ENCODE measurements at places on chromosomes 4 and X.

DNA sequence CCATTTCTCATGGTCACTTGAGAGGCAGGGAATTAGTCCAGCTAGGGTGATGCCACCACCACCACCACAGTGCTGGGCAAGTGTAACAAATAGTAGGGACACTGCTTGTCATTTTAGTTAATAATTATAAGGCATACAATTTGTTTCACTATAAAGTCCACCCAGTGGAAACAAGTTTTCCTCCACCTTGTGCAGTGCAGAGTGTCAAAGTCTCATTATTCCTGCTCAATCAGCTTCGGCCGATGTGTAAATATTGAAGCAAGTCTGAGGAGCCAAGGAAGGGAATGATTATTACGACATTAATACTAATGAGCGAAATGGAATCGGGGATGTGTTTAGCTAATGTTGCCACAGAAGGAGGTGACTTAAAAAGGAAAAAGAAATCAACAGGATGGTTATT lies 340.4 kb downstream of the NKX6-1 start:
- DNase-seq = no peak

GRCh38 chrX:110318664-110318968 lies 731 bp upstream of the AMMECR1 start:
- DNase-seq = no peak

DNA sequence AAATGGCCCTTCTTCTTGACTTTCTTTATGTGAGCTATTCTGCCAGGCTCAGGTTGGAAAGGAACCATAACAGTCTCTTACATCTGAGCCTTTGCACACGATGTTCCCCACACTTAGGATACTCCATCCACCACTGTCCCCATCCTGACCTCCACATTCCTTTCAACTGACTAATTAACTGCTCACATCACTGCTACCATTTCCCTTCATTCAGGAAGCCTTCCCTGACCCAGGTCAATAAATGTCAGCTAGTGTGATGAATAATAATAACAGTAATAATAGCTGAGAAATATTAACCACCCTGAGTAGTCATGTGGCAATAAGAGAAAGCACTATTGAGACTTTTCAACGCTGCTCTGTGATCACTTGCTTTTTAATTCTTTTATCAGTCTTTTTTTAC lies 291.7 kb downstream of the KCNIP4 start:
- DNase-seq = peak; percentile 59

DNA sequence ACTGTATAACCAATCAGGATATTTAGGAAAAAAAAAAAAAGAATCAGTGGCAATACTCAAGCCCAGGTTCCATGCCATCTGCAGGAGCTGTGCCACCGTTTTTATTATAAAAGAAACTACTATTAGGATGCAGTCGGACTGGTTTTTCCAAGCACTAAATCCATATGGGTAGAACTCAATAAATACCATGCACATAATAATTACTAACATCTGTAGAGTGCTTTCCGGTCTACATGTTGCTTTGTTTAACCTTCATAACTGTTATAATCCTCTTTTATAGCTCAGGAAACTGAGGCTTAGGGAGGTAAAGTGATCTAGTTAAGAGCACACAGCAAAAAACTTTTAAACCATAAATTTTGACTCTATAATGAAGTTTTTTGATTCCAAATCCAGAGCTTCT lies 24.0 kb downstream of the ARSJ start:
- peak; percentile 78 for DNase-seq

DNA sequence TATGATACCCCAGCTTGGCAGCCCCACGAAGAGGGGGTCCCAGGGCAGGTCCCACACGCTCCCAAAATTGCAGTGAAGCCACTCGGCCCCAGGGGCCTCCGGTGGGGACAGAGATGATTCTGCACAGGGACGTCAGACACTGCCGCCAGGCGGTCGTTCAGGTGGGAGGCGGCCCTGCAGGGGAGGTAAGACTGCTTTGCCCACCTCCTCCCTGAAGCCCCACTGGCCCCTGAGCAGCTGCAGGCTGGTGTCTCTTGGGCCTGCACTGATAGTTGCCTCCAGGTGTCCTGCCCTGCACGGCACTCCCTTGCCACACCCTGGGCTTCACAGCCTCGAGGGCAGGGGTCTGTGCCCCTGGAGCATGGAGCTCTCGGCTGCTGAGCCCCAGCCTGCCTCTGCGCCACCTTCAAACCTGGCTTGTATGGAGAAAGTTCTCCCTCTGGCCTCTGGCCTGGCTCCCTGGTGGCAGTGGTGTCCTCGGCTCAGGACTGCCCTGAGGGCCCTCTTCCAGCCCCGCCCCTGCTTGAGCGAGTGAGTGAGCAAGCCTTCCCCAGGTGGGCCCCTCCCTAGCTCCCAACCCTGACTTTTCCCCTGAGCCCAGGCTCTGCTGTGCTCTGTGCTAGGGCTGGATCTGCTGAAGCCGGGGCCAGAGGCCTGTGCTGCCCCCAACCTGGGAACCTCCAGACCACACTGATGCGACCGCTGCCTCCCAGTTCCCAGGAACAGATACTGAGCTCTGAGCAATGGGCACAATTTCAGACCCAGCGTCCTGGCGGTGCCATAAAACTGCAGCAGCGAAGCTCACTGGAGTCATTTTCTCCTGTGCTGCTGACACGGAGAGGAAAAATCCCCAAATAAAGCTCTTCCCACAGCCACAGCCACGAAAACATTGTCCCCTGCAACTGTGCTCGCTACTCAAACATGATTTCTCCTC lies 16.1 kb downstream of the ADRA2C start:
- no peak for DNase-seq

GRCh38 chrX:150159537-150159936 lies 203.6 kb upstream of the MAMLD1 start:
- no peak for DNase-seq

GRCh38 chrX:119708936-119709335 lies 16.0 kb upstream of the SEPTIN6 start:
- DNase-seq = no peak

- no peak for DNase-seq
These were observed 67.4 kb downstream of the ENPP6 start for GRCh38 chr4:184150102-184150839.

DNA sequence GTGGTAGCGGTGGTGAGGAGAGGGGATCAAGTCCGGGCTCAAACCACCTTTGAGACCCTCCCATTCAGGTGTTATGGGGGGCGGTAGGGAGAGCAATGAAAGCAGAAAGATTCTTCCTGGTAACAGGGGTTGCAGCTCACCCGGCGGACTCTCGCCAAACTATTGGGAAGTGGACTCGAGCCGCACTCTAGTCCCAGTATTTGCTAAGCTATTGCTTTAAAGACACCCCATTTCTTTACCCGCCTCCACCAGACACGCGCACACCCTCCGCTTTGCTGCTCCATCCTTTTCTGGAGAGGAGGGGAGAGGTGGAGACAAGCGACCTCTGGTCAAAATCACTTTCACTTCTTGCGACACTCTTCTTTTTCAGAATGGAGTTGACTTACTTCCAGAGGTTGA lies 625 bp upstream of the GABRA4 start:
- no peak for DNase-seq

DNA sequence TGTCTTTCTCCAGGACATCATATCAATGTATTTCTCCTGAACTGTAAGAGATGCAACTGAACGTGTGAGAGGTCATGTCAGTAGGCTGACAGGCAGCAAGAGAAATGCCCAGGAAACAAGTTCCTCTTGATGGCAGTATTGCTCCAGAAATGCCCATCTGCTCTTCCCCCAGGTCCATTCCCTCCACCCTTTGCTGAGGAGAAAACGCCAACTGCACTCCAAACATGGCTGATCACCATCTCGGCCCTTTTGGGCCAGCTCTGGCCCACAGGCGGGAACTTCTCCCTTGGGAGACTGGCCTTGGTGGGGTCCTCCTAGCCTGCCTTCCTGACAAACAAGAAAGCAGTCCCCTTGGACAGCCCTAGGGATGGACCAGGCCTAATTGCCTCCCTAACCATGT lies 276.5 kb upstream of the AGTR2 start:
- DNase-seq = no peak

DNA sequence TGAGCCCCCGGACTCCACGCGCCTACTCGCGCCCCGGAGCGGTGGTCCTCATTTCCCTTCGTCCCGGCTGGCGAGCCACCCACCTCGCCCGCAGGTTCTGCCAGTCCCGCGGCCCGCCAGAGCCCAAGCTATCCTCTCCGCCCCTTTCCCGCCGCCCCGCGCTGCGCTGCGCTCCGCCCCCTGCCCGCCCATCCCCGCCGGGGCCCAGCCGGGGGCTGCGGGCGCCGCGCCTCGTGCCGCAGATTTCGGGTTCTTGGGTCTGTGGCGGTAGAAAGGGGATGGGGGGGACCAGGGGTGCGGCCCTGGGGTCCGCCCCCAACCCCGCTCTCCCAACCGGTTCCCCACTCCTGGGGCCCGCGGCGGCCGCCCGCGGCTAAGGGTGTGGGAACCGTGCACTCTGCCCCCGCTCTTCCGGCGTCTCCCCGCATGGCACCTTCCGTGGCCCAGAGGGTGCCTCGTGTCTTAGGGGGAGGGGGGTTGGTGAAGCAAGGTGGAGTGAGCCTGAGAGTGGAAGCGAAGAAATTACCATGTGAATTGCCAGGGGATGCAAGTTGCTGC lies 650.8 kb upstream of the DIPK2B start:
- no peak for DNase-seq

DNA sequence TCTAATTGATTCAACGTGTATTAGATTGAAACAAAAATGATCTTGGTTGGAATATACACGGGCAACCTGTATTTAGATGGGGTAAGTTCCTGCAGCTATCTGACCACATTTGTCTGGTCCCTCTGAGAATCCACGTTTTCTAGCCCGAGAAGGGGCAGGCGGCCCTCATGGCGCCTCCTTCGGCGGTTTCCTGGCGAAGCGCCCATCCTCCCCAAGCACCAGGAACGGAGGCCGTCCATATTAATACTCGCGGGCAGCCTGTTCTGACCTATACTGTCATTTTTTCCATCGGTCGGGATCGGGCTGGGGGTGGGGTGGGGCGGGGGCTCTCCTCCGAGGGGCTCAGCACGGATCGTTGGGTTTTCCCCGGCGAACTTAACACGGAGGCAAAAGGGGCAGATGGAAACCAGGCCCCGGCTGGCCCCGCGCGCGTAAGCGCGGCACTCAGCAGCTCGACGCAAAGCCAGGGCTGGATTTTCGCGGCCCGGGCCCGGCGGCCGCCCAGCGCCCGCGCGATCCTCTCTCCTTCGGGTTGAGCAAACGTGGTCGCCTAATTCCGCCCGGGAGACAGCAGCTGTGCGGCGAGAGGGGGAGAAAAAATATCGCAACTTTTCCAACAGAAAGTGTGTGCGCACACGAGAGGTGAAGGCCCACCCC lies 77.2 kb upstream of the BCOR start:
- DNase-seq = no peak

- DNase-seq = no peak
These were observed 1.8 kb downstream of the SPIN4 start for GRCh38 chrX:63349307-63349706.

DNA sequence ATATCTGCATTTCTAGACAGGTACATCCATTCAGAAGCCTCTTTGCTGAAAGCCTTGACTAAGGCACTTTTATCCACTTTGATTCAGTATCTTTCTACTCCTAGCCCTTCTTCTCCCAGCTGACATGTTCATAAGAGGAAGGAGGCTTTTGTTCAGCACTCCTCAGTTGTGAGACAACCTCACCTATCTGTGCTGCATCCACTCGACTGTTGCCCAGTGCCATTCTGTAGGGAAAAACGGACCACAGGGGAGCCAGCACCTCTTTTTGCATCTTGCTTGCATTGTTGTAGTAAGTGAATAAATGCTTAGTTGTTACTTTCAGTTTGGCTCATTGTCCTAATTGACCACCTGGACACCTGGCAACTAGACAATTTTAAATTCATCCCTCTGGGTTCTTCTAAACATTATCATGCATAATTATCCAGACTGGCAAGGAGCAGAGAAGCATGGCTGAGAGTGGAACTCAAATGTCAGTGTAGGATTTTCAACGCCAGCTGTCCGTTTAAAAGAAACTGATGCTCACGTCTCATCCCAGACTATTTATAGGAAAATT lies 83.8 kb upstream of the BOD1L1 start:
- DNase-seq = no peak

GRCh38 chr4:18981234-18981615 lies 959.7 kb upstream of the LCORL start:
- DNase-seq = no peak

DNA sequence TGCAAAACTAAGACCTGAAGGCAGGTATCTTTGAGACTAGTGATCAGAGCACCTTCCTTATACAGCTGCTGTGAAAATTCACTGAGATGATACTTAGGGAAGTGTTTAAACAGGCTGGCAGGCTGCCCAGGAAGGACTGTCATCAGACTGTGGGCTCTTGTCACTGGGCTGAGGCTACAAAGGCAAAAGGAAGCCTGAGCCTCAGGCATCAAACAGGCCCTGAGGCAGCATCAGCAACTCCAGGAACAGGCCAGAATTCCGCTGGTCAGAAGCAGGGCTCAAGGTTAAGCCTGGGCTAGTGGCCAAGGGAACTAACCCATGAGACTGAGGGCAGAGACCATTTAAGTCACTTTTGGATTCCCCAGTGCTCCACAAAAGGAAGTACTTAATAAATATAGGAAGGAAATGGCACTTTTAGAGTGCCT lies 12.8 kb downstream of the PJA1 start:
- no peak for DNase-seq

- peak; percentile 12 for DNase-seq
These were observed 14.4 kb upstream of the FAM9A start for GRCh38 chrX:8815460-8816065.

DNA sequence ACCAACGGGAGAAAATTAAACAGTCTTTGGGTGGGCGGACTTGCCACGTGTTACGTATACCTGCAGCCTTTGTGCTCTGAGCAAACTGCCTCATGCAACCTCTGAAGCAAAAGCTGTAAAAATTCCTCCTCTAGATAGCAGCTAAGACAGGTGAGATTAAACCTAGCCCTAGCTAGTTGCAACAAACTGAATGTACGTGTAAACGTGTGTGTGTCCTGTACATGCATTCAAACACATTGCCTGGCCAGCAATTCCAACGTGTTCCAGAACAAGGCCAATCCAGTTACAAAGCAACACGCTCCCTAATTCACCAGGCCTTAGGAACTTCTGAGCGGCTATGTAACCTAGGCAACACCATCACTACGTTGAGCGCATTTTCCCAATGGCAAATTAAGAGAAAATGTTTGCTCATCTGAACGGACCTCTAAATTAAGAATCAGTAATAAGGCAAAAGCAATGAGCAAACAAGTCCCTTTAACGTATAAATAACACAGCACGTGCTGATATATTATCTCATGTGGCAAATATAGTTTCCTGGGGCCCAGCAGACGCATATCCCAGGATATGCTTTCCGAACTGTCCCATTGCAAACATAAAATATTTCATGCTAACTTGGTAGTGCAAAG lies 792 bp downstream of the PPID start:
- DNase-seq = peak; percentile 31

GRCh38 chrX:56853436-56853835 lies 124.4 kb downstream of the NBDY start:
- no peak for DNase-seq

DNA sequence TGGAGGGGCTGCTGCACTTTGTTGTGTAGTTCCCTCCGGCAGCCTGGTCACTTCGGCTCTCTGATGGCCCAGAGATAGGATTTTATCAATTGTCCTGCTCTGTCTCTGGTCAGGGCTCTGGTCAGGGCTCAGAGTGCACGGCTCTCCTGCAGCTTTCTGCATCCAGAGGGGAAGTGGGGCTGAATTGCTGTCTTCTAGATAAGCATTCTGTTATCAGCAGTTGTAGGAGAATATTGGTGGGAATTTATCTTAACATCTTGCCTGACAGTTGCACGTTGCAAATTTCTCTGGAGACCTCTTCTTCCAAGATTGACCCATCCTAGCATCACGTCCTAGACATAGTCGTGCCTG lies 62.8 kb downstream of the FAM193A start:
- no peak for DNase-seq

GRCh38 chrX:131219271-131219670 lies 69.8 kb downstream of the IGSF1 start:
- no peak for DNase-seq

GRCh38 chr4:165592386-165592785 lies 213.6 kb downstream of the CPE start:
- no peak for DNase-seq

- DNase-seq = no peak
These were observed 128.4 kb downstream of the FHDC1 start for GRCh38 chr4:153064571-153064970.
